Stimulated activated CD8-positive, alpha-beta memory T cell treated with anti-CD3 and anti-CD28 coated beads, Interleukin-4, amount 100 ng/mL, for 48 hours (primary cell): ENCODE measurements at places on chromosomes 2 and 18.

- DNase-seq = no peak
These were observed 51.2 kb downstream of the FN1 start for GRCh38 chr2:215384710-215385109.

DNA sequence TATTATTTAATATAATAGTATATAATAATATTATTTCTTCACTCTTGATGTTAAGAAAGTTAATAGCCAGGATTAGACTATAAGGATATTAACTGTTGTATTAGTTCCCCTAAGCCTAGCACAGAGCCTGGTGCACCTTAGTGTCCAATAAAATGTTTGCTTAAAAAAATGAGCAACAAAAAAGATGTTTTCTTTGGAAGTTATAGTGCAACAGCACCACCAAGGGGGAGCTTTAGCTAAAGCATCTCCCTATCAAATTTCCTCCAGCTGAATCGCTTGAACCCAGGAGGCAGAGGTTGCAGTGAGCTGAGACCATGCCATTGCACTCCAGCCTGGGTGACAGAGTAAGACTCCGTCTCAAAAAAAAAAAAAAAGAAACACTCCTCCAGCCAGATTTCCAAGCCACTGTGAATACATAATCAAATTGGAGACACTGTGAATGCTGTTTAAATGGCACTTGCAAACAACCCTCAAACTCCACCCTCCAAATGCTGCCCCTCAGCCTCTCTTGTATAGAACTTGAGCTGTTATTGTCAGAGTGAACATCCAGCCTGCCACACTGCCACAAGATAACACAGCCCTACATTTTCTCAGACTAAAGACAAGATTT is 221.9 kb downstream of the DYM start:
- DNase-seq = no peak

- no peak for DNase-seq
These were observed 32.2 kb downstream of the GPR39 start for GRCh38 chr2:132448771-132449170.

- no peak for DNase-seq
These were observed at the start of gene PTH2R for GRCh38 chr2:208406474-208407451. Gene PTH2R, plus strand, starts transcription at chr2:208406792. Its CDS starts 252 bp downstream, at chr2:208407044.

DNA sequence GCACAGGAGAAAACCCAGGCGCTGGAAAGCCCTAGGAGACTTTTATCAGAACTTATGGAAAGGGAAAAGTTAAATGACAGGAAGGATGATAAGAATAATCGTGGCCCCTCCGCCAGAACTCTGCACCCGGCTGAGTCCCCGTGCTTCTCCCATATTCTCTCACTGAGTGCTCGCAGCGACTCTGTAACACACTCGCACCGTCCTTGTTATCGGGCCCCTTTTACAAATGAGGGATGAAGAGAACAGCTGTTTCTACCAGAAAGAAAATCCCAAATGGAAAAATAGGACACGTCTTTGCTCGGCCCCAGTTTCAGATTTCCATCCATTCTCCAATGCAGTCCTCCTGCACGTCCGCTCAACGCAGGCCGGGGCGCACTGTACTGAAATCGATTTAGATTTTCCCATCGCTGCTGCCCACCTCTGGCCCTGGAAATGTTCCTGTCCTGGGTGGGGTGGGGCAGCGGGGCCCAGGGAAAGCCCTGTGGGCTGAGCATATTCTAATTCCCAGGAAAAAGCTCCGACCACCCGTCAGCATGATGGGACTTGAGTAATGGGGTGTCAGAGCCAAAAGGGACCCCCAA is 66.4 kb downstream of the KCNF1 start:
- no peak for DNase-seq

- peak; percentile 71 for DNase-seq
These were observed 273.9 kb downstream of the MYT1L start for GRCh38 chr2:2057125-2057721.

DNA sequence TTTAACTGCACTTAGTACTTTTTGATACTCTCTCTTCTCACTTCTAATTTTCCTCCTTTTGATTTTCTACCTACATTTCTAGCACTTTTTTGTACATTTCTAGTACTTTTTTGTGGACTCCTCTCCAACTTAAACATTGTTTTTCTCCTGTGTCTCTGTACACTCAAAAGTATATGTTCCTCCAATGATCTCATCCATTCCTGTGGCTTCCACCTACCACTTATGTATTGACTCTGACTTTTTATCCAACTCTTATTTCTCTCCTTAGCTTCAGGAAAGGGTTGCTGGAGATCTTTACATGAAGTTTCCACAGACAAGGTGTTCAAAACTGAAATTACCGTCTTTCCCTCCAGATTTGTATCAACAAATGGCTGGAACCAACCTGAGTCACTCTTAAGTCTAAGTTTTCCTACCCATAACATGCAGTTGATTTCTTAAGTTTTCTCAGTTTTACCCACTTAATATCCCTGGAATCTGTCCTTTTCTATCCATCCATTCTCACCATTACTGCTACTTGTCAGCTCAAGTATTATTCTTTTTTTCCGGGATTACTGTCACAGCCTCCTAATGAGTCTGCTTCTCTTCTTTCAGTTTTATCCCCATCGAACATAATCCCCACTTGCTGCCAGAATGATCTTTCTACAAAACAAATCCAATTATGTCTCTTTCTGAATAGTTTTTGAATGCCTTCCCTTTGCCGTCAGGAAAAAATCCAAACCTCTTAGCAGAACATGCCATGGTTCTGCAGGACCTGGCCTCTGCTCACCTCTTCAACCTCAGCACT is 22.6 kb upstream of the PELI1 start:
- no peak for DNase-seq
